Stimulated activated CD8-positive, alpha-beta memory T cell treated with anti-CD3 and anti-CD28 coated beads, Interleukin-2, amount 100 ng/mL, for 1 hour (primary cell): ENCODE measurements at places on chromosomes 1 and 21.

- no peak for DNase-seq
These were observed 5.4 kb upstream of the SLAMF9 start for GRCh38 chr1:159959451-159959850.

DNA sequence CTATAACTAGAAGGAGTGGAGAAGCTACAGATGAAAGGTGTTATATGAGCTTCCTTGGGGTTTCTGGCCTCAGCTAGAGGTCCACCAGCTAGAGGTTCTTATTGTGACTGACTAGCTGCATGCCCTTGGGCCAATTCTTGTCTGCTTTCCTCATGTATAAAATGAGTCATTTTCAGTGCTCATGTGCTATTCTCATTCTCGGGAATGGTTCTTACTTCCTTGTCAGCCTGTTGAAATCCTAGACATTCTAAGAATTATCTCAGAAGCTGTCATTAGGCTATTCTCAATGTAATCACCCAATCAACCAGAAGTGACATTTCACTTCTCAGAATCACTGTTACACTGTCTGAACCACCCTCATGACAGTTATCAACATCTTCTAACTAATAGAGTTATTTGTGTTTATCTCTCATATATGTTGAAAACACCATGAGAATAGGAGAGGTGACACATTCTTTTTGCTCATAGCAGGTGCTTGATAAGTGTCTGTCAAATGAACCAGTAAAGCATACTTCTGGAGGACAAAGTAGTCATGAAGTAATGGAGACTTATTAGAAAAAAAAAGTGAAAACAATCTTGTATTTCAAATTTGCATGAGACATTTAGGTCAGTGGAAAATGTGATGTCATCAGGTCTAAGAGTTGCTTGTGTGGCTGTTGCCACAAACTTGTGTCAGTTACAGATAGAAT is 122.8 kb upstream of the IVNS1ABP start:
- no peak for DNase-seq

DNA sequence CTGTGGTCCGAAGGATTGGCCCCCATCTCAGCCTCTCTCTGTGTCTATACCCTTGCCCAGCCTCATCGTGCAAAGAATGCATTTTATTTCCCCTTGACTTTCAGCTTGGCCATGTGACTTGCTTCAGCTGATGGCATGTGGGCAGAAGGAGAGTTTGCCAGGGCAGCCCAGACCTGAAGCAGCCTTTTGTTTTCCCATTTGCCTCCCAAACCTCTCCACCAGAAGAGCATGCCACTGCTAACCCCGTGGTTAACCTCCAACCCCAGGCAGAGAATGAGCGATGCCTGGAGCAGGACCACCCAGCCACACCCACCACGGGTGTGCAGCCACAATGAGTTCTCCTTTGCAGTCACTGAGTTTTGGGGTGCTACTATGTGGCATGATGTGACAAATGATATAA is 136.4 kb downstream of the SETD4 start:
- DNase-seq: no peak

GRCh38 chr1:180027949-180028445 is 73.4 kb downstream of the CEP350 start:
- DNase-seq: no peak

GRCh38 chr1:59238333-59238934 is 58.5 kb upstream of the FGGY start:
- DNase-seq: no peak

- no peak for DNase-seq
These were observed 16.1 kb upstream of the KCNE1 start for GRCh38 chr21:34528131-34528561.

DNA sequence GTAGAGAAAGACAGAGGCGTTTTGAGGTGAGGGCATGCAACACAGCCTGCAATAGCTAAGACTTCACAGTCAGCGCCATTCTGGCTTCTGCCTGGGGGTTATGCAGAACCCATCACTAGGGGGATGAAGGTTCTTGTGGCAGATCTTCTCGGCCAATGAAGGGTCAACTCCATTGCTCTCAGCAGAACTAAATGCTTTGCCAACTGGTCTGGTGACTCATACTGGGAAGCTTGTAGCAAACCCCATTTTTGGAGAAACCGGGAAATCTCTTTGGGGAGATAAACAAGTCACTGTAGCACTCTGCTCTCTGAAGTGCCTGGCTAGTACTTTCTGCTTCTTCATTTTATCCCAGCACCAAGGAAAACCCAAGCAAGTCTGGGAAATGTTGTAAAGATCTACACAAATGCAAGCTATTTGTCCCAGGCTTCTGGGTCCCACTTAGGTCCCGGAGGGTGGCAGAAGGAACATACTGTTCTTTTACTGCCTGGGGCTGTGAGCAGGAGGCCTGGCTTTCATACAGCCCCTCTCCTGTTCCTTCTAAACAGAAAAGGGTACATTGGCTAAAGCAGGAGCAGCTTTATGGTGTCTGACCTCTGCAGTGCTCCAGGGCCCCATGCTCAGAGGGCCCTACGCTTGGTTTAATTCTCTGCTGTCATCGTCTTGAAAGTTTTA is 28.8 kb downstream of the SHISA4 start:
- no peak for DNase-seq

GRCh38 chr1:9242338-9242969 is 7.9 kb downstream of the H6PD start:
- no peak for DNase-seq

DNA sequence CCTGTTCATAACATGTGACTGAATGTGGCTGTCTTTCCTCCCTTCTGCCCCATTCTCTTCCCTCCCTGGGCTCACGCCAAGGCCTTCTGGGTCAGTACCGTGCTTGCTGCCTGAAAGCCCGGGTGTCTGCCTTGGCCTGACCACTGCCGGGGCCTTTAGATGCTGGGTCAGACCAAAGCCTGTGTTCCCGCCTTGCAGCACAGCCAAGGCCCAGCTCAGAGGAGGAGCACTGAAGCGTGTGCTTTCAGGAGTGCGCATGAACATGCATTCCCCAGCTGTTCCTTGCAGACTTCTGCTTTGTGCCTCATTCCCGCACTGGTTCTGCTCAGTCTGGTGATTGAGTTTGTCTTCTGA is 27.0 kb upstream of the SARS1 start:
- DNase-seq: no peak

DNA sequence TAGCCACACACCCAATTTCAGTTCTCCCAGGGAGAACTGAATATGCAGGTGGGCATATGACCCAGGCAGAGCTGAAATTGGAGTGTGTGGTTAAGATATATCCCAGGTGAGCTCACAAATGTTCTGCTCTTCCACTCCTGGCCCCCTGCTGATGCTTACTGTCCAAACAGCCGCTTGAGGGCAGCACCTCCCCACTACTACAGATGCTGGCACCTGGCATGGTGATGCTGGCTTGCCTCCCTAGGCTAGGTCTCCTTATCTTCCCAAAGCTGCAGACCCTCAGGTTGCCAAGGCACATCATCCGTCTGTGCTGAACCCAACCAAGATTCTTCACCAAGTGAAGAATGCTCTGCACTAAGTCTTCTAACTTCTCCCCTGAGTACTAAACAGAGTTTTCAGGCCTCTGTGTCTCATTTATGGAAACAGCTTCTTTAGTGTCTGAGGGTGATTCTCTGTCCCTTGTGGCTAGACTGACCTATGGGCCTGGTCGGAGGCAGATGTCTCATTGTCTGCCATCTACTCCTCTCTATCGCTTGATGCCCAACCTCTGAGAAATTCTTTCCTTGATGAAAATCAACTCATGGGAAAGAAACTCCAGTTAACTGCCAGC is 27.2 kb downstream of the XCL1 start:
- peak; percentile 50 for DNase-seq

GRCh38 chr1:57711326-57711725 is 287.5 kb upstream of the DAB1 start:
- DNase-seq: no peak

GRCh38 chr1:65434760-65435159 is 14.3 kb downstream of the LEPR start:
- no peak for DNase-seq
